ENCODE measurements at places on chromosomes 11 and 22.

GRCh38 chr22:19576460-19577421 is 52.5 kb upstream of the CLDN5 start:
- no peak for DNase-seq

DNA sequence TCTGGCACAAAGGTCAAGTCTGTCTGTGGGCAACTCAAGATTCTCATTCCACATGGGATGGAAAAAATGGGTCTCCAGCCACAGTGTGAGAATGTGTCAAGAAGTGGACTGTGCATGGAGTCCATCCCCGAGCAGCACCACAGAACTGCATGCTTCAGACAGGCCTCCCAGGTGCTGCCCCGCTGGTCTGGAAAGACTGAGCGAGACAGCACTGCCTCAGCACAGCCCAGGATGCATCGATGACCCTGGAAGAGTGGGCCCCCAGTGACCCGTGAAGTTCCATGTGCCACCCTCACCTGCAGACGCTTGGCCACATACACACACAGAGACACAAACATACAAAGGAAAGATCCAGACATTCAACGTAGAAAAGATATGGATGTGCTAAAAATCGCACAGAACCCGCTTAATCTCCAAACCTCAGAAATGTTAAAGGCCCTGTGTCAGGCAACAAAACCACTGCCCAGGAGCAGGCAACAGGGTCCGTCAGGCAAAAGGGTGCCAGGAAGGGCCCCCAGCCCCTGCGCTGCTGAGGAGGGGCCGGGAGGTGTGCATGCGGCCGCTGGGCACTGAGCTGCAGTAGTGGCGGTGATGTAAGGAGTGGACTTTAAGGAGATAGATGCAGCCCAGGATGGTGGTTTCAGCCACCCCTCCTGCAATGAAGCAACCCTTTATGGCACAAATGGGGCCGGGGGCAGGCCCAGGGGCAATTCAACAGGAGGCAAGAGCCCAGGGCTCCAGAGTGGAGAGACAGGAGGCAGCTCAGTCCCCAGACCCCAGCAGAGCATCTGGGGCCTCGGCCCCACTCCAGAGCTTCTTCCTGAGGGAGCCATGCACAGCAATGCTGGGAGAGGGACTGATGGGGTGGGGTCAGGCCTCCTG is 84.7 kb downstream of the DGCR2 start:
- no peak for DNase-seq

GRCh38 chr11:88543902-88544655 is 206.5 kb upstream of the CTSC start:
- DNase-seq, result peak; percentile 58

- DNase-seq, result no peak
Measured at GRCh38 chr11:125073616-125074483, 10.7 kb downstream of the SLC37A2 start.

GRCh38 chr22:36301384-36301828 is 48.5 kb downstream of the APOL1 start:
- peak; percentile 84 for DNase-seq

DNA sequence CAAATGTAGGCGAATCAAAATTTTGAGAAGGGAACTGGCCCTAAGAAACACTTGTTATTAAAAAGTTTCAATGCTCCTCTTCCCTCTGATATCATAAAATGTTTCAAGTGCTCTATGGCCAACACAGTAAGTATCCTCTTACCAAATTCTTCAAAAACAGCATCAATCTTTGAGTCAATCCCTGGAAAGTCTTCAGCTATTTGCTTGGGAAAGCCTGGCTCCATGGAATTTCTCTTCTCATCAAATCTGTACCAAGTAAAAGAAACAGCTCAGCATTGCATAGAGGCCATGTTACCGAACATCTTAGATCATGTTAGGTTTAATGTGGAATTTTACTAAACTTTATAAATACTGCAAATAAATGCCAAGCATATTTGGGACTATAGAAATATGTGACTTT is 6.3 kb downstream of the MMP3 start:
- DNase-seq, result no peak

GRCh38 chr11:70544774-70545609 is 146.7 kb downstream of the CTTN start:
- no peak for DNase-seq

GRCh38 chr11:120065176-120065575 is 72.7 kb downstream of the TRIM29 start:
- no peak for DNase-seq

- DNase-seq, result no peak
Measured at GRCh38 chr11:37484298-37484697, 886.3 kb upstream of the RAG2 start.

DNA sequence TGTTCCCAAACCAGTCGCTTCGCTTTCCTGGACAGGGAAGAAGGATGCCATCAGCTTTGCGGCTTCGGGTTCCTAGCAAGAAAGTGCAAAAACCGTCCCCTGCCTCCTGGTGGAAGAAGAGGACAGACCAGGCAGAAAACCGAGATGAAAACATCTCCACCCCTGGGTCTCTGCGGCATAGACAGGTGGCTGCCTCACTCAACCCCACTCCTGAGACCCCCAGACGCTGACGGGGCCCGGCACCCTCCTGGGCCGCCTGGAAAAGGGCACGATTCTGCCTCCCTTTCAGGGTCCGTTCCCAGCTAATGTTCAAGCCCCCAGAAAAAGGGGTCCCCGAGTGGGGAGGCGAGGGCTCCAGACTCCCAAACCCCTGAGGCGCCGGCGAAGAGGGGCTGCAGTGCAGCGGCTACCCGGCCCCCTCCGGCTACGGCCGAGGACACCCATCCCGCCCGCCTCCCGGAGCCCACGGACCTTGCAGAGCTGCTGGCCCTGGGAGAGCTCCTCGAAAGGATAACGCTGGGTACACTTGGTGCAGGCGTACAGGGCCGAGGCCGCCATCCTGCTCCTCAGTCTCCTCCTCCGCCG is 569 bp downstream of the FAM76B start:
- DNase-seq, result peak; percentile 21

GRCh38 chr11:118536726-118537125 is 5.7 kb downstream of the TMEM25 start:
- no peak for DNase-seq

GRCh38 chr11:109133159-109133558 is 288.8 kb upstream of the C11orf87 start:
- no peak for DNase-seq

GRCh38 chr11:40170078-40170477 is 1289.4 kb downstream of the LRRC4C start:
- DNase-seq, result no peak

DNA sequence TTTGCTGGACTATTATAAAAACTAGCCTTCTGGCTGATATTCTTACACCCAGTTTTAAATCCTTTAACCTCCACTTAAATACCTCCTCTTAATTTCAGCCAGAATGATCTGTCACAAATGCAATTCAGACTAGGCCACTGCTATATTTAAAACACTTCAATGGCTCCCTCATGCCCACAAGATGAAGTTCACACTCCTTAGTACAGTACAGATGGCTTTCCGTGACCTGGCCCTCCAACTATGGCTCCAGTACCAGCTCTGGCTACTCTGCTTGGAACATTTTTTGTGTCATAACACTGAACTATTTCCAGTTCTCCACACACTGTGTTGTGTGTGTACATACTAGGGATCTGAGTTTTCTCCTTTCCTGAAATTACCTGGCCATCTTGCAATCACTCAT is 353.4 kb downstream of the SOX6 start:
- DNase-seq, result no peak

- no peak for DNase-seq
Measured at GRCh38 chr11:69240332-69241074, 53.5 kb upstream of the MYEOV start.

GRCh38 chr22:30286813-30287647 is 2.3 kb downstream of the CASTOR1 start:
- DNase-seq, result peak; percentile 84

- DNase-seq, result peak; percentile 44
Measured at GRCh38 chr11:66479394-66480116, 679 bp upstream of the DPP3 start.

GRCh38 chr11:62124186-62125113 is 639 bp downstream of the INCENP start:
- no peak for DNase-seq

- no peak for DNase-seq
Measured at GRCh38 chr11:95345651-95346050, 114.6 kb upstream of the SESN3 start.

GRCh38 chr11:34174412-34175041 is 69.1 kb downstream of the NAT10 start:
- peak; percentile 89 for DNase-seq

DNA sequence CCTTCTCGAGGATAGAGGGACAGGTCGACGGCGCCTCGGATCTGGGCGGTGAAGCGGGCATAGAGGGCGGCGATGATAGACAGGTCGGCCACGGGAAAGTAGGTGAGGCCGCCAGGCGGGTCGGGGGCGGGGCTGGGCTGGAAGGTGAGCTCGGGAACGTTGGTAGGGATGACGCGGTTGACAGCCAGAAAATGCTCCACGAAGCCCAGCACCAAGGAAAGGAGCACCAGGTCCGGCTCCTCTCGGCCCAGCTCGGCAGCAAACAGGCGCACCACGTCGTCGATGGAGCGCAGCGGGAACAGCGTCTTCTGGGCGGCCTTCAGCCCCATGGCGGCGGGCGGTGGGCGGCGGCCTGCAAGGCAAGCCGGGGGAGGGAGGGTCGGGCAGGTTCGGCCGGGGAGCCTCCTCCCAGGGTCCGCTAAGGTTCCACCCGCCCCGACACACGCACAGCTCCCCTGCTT is 540 bp downstream of the MEN1 start:
- DNase-seq, result no peak

- DNase-seq, result no peak
Measured at GRCh38 chr11:79794484-79795393, 353.9 kb upstream of the TENM4 start.

DNA sequence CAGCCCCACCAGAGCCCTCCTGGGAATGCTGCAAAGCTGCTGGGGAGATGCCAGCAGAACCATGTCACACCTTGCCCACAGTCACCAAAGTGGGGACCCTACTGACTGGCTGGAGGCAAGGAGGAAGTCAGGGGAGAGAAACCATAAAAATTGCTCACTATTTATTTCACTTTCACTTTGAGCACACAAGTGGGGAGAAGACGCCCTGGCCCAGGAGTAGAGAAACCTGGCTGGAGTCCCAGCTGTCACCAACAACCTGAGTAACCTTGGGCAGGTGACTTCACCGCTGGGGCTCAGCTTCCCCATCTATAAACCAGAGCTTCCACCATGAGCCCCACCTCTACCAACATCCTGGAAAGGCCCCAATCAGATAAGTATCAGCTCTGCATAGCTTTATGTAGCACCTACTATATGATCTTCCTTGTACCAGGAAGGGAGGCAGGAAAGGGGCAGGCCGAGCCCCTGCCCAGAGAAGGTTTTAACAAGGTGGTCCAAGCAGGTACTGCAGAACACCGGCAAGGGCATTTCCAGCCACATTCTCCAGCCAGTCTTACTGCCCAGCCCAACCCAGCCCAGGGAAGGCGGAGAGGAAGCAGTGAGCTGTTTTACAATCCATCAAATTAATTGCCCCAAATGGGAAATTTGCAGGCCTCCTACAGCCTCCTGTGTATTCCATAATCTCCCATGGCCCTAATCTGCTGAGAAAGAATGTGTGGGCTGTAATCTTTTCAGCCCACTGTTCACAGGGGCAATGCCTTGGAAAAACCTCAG is 27.6 kb downstream of the PLEKHA7 start:
- no peak for DNase-seq

- no peak for DNase-seq
Measured at GRCh38 chr11:122478986-122479385, 176.5 kb upstream of the UBASH3B start.

DNA sequence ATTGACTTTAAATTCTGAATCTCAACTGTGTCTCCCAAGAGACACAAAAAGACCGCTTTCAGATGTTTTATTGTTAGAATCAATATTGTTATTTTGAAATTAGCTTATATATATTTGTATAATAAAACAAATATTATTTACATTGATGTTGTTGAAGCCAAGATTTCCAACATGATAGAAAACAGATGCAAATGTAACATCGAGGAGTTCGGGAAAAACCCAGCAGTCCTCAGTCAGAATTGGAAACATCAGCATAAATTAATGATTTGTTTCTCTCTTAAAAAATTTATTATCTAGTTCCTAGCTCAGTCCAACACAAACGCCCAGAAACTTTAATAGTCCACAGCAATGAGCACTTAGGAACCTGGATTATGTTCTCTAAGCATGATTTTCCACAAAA is 1330.4 kb downstream of the TBC1D22A start:
- no peak for DNase-seq

- no peak for DNase-seq
Measured at GRCh38 chr22:49568751-49569285, 258.9 kb downstream of the BRD1 start.

- no peak for DNase-seq
Measured at GRCh38 chr11:73789279-73789670, 1.6 kb downstream of the MRPL48 start.

DNA sequence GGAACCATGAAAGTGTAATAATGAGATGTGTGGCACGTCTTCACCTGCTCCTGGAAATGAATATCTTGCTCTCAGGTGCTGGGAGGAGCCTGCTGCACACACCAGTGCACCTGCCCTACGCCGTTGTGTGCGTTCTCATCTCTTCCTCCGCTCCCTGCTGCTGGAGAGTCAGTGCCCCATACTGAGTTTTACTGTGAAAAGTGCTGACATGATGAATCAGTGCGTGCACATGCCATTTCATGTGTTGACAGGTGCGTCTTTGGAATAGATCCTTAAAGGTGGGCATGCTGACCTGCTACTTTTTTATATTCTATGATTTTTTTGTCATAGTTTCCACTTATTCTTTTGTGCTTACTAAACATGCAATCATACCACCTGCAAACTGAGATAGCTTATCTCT is 1015.8 kb downstream of the BRD1 start:
- DNase-seq, result no peak

DNA sequence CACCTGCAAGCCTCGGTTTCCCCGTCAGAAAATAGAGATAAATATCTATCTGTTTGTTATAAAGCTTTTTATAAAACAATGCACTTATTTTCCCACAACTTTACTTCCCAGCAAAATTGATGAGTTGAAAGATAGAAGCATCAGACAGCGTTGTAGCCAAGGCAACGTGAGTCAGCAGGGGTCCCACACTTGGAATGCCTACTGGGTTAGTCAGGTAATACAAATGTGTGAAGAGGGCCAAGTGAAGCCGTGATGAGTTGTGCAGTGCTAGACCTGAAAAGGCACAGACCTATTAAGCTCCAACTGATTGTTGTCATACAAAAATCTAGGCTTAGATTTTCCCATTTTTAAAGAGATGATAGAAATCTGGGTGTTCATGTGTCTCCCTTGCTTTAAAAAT is 118.7 kb downstream of the PGR start:
- no peak for DNase-seq

DNA sequence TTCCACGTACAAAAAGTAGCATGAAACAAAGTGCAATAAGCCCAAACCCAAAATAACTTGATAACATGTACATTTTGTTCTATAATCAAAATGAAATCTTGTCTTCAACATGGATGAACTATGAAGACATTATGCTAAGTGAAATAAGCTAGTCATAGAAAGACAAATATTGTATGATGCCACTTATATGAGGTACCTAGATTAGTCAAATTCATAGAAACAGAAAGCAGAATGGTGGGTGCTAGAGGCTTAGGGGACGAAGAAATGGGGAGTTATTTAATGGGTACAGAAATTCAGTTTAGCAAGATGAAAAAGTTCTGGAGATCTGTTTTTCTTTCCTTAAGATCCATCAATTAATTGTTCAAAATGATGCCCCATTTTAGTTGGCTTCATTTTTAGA is 7.5 kb downstream of the PGM2L1 start:
- DNase-seq, result no peak

Data from mesothelial cell of epicardium (in vitro differentiated cells).